ENCODE measurements at places on chromosomes 5 and 9. TPM values are rescaled to one million over a fixed set of nuclear protein-coding genes. Genes with fewer than 3 reads are reported as not detected.

TRIM36 gene
- total RNA-seq, result 0.13 TPM

TAS2R1 gene
- not detected for total RNA-seq

OR1Q1 gene
- 0.45 TPM for total RNA-seq

GKAP1 gene
- total RNA-seq, result 3.3 TPM

SCGB3A2 gene
- total RNA-seq, result not detected

IFNA13 gene
- not detected for total RNA-seq

TMCO6 gene
- total RNA-seq, result 22.9 TPM

SGCD gene
- not detected for total RNA-seq

PCDHGA5 gene
- not detected for total RNA-seq

CER1 gene
- total RNA-seq, result not detected

- no peak for ATAC-seq
Measured at GRCh38 chr9:130918101-130918825, 20.8 kb downstream of the FIBCD1 start.

GRCh38 chr5:104071887-104072286 lies 509.3 kb upstream of the NUDT12 start:
- ATAC-seq, result no peak

- no peak for ATAC-seq
Measured at GRCh38 chr9:137369911-137370764, 52.8 kb downstream of the EXD3 start.

GRCh38 chr5:100818340-100818739 lies 84.7 kb downstream of the ST8SIA4 start:
- no peak for ATAC-seq

DNA sequence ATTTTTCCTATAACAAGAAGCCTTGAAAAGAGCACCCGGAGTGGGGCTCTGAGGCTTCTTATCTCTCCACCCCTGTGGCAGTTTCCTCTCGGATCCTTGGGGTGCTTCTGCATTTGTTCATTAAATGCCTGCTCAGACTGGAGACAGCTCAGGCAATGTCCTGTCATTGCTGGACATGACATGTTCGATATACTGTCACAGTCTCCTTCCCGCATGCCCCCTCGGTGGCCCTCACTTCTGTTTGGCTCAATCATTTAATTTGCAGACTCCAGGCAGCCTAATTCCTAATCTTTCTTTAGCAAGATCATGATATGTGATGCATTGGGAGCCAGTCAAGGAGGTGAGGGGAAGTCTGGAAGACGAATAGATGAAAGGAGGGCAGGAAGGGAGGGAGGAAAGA lies 37.5 kb upstream of the CPEB4 start:
- ATAC-seq, result no peak

DNA sequence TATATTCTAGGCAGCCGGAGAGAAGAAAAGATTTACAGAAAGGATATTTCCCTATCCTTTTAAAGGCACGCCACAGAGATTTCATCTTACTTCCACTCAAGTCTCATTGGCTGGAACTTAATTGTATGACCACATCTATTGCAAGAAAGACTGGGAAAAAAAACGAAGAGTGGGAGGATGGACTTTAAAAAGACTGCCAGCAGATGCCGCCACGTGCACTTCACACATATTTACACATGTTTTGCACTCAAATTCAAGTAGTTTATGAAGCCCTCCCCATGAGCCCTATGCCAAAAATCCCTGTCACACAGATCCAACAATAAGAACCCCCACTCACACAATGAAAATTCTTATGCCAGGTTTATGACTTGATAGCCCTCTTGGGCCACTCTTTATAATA lies 138.5 kb upstream of the TYRP1 start:
- no peak for ATAC-seq

GRCh38 chr5:160899735-160900134 lies 47.7 kb upstream of the ATP10B start:
- ATAC-seq, result no peak

GRCh38 chr5:43123887-43124286 lies 3.2 kb downstream of the ZNF131 start:
- ATAC-seq, result no peak

GRCh38 chr5:151293624-151294023 lies 9.9 kb downstream of the SLC36A3 start:
- ATAC-seq, result no peak

DNA sequence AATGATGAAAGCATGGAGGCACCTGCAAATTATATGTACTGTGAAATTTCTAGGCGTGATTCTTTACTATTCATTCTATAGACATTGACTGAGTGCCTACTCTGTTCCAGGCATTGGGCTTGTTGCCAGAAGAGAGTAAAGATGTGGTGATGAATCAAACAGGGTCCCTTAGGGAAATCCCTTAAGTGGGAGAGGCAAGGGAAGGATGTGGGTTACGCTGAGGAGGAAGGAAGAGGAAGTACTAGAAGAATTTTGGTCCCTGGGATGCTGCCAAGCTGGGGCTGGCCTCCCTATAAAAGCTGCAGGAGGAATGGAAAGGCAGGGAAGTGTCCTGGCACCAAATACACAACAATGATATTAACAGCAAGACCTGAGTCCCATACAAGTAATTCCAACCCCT lies 76.7 kb upstream of the SPOCK1 start:
- no peak for ATAC-seq

GRCh38 chr5:160477266-160477970 lies 55.8 kb downstream of the PTTG1 start:
- ATAC-seq, result no peak

Measured in activated T-helper 17 cell treated with anti-CD3 and anti-CD28 coated beads, Interleukin-2, amount 50 U/mL, for 72 hours (primary cell).